ENCODE measurements at places on chromosomes 3 and 15.

GRCh38 chr15:77838061-77838460 lies 205.3 kb upstream of the LINGO1 start:
- no peak for DNase-seq

GRCh38 chr3:128945041-128945877 lies 48.6 kb downstream of the CFAP92 start:
- DNase-seq = no peak

GRCh38 chr3:126558336-126559071 lies at the start of gene C3orf22:
Gene C3orf22, minus strand, starts transcription at chr3:126558932. Its CDS starts 5,542 bp downstream, at chr3:126553390.
- no peak for DNase-seq

- DNase-seq = peak; percentile 44
These were observed 1.3 kb upstream of the HACD2 start for GRCh38 chr3:123586131-123586530.

DNA sequence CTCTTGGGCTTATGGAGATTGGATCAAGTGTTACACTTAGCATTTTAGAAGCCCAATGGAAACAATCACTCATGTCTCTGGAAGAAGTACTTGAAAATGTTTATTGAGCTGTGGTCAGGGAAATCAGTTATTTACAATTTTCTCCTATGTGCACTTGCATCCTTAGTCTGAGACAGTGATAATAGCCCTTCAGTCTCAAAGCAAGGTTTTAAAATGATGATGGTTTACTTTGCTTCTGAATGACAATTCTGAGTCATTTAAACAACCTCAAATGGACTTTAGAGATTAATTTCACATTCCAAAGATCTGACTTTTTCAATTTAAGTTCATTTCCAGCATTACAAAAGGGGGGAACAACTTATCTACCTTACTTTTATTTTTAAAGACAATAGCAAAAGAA lies 20.1 kb downstream of the TIPARP start:
- DNase-seq = no peak

- no peak for DNase-seq
These were observed 175.5 kb downstream of the CFAP20DC start for GRCh38 chr3:58874248-58874741.

- no peak for DNase-seq
These were observed 54.5 kb downstream of the RNF13 start for GRCh38 chr3:149867563-149867962.

- peak; percentile 26 for DNase-seq
These were observed 5.8 kb upstream of the DBR1 start for GRCh38 chr3:138180375-138181029.

DNA sequence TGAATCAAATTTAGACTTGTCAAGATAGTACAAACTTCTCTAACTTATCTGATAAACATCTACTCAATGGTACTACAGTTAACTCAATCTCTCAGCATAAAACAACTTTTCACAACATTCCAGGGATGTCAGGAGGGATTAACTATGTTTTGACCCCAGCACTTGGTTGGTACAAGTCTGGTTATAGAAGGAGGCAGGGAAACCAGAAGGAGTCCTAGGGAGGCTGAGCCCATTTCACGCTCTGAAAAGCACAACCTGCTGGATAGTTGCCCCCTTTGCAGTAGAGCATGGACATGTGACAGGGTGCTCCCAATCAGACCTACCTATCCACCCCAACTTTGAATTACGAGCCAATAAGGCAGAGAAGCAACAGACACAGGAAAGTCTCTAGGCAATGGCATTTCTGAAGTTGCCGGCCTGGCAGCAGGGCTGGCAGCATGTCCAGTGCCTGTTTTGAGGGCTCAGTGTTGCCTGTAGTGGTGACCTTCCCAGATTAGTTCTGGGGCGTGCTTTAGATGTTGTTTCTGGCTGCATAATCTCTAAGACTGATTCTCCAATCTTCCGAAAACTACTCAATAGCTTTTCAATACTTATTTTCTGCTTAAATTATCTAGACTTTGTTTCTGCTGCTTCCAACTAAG lies 8.2 kb downstream of the ANKUB1 start:
- DNase-seq = no peak

DNA sequence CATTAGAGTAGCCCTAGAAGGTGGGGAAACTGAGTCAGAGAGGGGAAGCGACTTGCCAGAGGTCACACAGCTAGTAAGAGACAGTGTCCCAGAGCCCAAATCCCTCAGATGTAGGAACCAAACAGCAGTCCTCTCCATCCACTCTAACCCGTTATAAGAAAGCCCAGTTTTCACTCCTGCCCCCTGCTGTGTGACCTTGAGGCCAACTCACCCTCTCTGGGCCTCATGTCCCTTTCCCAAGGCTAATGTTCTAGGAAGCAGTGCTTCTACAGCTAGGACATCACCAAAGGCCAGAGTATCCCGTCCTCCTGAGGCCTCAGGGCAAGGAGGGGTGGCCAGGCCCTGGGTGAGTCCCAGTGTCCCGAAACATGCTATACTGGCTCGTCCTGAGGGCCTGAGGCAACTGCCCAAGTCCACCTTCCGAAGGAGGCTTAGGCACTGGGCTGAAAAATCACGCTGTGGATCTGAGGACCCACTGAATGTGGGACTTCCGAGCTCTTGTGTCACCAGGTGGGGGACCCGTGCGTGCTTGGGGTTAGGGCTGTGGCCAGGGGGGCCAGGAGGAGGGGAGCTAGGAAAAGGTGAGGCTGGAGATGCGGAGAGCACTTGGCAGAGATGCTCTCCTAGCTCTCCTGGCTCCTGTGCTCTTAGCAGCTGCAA lies 109.2 kb upstream of the SLC6A11 start:
- DNase-seq = no peak

DNA sequence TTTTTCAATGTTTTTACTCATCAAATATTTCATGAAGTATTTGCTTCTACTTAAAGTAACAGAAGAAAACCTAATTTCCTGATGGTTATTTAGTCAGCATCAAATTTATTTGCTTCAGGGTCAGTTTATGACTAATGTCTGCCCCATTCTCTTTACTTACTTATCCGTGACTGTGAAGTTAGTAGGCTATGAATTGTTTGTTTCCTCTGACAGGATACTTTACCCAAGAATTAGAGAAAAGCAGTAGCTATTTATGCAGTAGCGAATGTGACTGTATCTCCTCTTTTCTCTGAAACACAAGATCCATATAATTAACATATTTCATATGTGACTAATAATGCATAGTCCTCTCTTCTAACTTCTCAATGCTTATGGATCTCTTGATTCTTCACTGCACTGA lies 329.9 kb upstream of the ROBO1 start:
- no peak for DNase-seq

DNA sequence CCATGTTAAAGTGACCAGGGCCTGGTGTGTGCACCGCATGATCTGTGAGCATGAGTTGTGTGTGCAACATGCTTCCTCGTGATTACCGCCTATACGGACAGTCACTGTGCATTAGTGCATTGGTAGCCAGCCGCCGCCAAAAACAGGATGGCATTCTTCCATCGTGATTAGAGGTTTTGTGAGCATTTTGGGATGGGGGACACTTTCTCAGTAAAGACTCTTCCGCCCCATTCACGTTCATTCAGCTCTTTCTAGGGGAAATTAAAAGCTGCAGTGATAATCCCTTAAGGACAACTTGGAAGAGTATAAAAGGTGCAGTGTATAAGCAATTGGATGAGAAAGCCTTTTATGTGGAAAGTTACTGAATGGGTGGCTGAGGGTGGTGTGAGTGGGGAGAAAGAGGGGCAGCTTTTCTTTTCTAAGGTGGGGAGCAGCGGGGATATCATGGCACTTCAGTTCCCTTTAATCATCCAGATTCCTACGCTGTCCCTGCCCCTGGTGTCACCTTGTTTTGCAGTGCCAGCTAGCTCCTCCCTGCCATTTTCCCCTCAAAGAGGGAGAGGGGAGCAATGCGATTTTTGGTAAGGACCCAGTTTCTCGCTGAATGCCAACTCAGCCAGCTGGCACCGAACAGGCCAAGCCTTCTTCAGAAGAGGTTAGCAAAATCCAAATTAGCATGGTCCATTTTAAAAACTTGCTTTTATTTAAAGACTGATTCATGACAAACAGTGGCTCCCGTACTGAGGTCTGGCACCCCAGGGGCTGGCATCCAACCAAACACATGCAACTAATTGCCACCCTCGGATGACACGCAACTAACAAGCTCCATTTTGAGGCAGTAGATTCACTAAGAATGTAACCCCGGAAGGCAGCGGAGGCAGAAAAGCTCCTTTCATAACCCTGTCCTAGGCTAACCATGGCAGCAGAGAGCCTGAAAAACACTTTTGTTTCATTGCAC lies 447.8 kb downstream of the FHIT start:
- DNase-seq = no peak

- no peak for DNase-seq
These were observed 1.7 kb downstream of the EIF4G1 start for GRCh38 chr3:184315871-184316661.

DNA sequence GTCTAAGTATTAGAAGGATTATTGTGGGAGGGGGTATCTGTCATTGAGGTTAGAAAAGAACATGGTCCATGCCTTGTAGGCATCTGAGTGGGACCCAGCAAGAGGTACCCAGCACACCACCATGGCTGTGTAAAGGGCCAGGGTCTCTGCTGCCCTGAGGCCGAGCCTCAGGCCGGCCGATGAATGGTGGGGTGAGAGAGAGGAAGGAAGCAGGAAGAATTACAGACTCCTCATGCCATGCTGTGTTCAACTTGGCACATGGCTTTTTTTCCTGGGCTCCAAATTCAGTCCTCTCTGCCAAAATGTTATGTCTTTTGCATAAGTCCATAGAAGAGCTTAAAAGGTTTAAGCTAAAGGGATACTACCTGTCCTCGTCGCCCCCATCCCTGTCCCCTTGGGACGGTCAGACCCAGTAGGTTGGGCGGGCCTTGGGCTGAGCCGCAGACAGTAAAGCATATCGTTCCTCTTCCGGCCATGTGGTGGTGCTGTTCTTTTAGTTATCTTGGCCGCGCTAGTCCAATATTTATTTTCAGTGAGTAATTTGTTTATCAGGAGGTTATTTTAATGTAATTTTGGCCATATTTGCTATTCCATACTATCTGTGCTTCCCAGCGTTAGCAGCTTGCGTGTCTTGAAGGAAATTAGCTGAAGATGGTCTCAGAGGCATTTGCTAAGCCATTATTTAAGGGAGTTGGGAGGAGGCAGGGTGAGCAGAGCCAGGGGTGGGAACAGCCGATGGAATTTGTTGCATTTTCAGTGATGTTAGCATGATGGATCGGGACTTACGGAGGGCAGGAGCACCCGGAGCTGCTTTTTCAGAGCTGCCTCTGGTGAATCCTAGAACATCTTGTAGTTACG lies 152.4 kb downstream of the AGBL1 start:
- no peak for DNase-seq

- DNase-seq = no peak
These were observed 21.9 kb upstream of the MINAR1 start for GRCh38 chr15:79410237-79410636.

DNA sequence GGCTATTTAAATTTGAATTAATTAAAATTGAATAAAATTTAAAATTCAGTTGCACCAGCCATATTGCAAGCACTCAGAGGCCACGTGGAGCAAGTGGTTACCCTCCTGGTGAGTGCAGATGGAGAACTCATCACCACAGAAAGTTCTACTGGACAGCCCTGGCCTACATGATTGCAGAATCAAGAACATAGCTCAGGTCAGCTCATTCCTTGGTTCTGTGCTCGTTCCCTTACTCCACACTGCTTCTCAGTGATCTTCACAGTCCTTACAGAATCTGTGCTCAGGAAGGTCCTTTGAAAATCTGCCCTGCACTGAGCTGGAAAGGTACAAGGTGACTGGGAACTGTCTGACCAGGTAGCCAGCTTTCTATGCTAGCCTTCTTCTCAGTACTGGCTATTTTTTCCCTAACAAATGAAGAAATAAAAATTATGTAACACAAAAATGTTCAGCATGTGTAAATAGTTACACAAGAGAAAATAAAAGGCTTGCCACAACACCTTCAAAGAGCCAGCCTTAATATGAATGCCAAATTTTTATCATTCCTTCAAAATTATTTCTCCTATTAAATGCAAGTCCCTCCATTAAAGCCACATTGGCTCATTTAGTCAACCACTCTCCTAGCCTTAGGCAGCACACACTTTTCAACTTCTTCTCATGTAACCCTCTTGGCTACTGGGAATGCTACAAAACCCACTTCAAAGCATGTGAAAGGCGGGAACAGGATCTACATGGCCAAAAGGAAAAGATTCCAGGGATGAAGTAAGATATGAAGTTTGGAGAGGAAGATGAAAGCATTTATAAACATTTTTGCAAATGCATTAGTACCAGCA lies 326.4 kb upstream of the WNT5A start:
- DNase-seq = no peak

DNA sequence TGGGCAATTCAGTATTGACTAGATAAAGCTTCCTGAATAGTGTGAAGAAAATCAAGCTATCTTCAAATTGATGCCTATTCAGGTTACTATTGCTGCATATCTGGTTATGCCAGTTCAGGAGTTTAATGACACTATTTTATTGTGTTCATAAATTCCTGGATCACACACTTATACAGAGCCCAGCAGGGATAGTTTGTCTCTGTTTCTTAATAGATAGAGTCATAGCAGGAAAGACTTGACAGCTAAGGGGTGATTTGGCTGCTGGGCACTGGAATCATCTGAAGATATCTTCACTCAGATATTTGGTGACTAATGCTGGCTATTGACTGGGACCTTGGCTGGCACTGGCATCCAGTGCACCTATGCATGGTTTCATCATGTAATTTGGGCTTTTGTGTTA lies 187.8 kb downstream of the PYDC2 start:
- no peak for DNase-seq

- no peak for DNase-seq
These were observed 25.8 kb downstream of the ARHGEF3 start for GRCh38 chr3:56775838-56776555.

- DNase-seq = no peak
These were observed 35.7 kb upstream of the POLG start for GRCh38 chr15:89370120-89370977.

GRCh38 chr3:86914670-86915069 lies 76.3 kb downstream of the VGLL3 start:
- no peak for DNase-seq

- peak; percentile 53 for DNase-seq
These were observed at the start of gene CSK for GRCh38 chr15:74781431-74782258. Gene CSK, plus strand, starts transcription at chr15:74782080. Its CDS starts 16,218 bp downstream, at chr15:74798298.

GRCh38 chr3:150902988-150903387 lies 2.3 kb downstream of the MINDY4B start:
- DNase-seq = no peak

GRCh38 chr3:133742351-133743091 lies 3.7 kb upstream of the TF start:
- DNase-seq = no peak

- DNase-seq = no peak
These were observed 110.3 kb downstream of the LSM3 start for GRCh38 chr3:14288833-14289451.

- DNase-seq = no peak
These were observed 16.2 kb downstream of the CLDN1 start for GRCh38 chr3:190306026-190306425.

DNA sequence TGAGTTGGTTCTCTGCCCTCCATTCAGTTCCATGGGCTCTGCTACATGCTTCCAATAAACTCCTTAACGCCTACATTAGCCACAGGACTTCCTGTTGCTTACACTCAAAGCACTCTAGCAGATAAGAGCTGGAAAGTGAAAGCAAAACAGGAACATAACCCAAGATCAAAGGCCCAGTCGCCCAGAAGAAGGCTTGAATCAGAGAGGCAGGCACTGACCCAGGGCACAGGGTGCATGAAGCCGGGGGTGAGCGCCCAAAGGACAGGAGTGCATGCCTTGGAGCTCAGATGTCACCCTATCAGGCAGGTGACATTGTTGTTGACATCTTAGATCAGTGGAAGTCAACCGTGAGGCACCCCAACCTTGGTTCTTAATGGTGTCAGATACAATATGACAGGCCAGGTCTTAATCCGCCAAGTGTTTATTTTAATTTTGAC lies 235.1 kb downstream of the UACA start:
- peak; percentile 14 for DNase-seq

- peak; percentile 5 for DNase-seq
These were observed 28.2 kb downstream of the C3orf62 start for GRCh38 chr3:49248840-49249227.
